ENCODE measurements at places on chromosomes 5 and 9.

DNA sequence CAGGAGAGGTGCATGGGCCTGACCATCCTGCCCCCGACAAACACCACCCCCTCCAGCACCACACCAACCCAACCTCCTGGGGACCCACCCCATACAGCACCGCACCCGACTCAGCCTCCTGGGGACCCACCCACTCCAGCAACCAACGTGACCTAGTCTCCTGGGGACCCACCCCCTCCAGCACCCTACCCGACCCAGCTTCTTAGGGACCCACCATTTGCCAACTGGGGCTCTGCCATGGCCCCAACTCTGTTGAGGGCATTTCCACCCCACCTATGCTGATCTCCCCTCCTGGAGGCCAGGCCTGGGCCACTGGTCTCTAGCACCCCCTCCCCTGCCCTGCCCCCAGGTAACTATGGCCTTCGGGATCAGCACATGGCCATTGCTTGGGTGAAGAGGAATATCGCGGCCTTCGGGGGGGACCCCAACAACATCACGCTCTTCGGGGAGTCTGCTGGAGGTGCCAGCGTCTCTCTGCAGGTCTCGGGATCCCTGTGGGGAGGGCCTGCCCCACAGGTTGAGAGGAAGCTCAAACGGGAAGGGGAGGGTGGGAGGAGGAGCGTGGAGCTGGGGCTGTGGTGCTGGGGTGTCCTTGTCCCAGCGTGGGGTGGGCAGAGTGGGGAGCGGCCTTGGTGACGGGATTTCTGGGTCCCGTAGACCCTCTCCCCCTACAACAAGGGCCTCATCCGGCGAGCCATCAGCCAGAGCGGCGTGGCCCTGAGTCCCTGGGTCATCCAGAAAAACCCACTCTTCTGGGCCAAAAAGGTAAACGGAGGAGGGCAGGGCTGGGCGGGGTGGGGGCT, 4.6 kb downstream of the CEL start:
- DNase-seq, result no peak

DNA sequence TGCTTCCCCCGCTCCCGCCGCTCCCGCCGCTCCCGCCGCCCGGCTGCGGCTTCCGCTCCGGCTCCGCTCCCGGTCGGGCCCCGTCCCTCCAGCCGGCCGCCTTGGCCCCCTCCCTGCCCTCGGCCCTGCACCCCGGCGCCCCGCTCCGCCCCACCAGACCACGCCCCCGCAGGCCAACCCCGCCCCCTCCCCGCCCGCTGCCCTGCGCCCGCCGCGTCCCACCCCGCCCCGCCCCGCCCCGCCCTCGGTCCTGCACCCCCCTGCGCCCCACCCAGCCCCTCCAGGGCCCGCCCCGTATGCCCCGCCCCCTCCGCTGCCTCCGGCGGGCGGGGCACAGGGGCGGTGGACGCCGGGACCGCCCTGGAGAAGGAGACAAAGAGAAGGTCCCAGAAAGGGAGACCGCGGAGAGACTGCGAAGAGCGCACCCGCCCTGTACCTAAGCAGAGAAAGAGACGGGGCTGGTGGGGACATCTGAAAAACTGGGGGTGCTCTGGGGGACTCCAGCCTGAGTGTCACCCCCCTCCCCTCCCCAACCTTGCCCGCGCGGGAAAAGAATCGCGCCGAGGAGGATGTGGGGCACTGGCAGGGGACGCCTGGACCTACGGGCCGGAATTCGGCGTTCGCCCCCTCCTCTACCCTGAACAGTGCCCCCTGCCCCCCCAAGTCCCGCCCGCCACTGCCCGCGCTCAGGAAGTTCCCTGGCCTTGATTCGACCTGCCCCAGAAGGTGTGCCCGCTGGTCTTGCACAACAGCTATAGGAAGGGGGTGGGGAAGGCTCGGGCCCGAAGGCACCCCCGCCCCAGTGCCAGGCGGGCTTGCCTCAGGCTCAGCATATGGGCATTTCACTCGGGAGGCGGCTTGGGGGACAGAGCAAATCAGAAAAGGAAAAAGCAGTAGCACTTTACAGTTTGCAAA, 42.8 kb upstream of the STXBP1 start:
- no peak for DNase-seq

- no peak for DNase-seq
Observed at GRCh38 chr9:88799541-88800328, 191.5 kb upstream of the S1PR3 start.

GRCh38 chr9:14277761-14278160, 36.2 kb downstream of the NFIB start:
- DNase-seq, result no peak

DNA sequence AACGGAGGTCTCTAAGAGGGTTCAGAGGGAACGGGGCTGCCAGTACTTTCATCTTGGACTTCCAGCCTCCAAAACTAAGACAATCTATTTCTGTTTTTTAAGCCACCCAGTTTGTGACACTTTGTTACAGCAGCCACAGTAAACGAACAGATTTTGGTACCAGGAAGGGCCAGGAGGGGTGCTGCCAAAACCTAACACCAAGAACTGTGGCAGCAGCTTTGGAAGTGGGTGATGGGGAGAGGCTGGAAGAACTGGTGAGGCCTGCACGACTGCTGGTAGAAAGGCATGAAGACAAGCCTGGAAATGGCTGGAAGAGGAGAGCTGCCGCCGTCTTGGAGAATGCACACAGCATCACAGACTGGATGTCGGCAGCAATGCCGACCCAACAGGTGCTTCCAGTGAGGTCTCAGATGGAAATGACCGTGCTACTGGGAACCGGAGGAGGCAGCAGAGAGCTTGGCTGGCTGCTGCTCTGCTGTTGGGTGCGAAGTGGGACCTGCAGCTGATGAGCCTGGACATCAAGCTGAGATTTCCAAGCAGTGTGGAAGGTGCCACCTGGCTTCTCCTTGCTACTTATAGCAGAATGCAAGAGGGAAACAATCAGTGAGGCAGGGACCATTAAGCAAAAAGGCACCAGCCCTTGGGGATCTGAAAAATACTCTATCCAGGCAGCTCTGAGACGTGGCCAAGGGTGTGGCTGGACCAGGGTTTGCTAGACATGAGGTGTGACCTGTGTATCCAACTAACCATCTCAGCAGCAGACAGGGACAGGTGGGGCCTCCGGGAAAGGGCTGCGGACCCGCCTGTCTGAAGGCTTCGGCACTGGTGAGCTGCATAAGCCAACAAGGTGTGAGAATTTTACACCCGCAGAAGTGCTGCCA, 4.7 kb upstream of the TMEM210 start:
- no peak for DNase-seq

DNA sequence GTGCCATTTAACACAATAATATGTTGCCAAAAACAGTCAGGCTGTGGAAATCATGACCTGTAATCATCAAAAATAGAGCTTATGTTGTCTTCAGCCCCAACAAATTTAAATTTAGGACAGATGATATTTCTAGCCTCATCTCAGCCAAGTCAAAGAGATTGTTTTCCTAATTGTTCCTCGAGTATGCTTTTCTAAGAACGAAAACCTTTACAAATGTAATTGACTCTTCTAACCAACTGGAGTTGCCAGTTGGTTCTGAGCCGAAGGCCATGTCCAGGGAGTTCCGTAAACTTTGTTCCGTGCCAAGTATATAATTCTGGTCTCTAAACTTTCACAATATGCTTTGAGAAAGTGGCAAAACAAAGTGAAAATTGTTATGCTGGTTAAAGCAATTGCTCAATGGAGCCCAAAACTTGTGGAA, 160.8 kb downstream of the CEMIP2 start:
- DNase-seq, result no peak

DNA sequence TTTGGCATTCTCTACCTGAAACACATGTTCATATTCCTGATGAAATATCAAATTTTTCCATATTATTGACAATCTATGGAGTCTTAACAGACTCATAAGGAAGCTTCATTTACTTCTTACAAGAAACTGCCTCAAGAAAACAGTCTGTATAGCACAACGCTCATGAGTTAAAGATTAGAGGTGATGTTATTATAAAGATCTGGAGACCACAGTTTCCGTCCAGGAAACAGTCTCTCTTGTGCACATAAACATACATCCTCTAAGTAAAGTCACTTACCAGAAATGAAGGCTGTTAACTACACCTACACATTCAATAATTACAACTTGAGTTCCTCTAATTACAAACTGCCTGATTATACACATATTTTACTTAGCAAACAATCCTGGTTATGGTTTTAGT, 86.9 kb downstream of the RAPGEF6 start:
- no peak for DNase-seq

GRCh38 chr9:99365233-99365980, 143.3 kb downstream of the SEC61B start:
- DNase-seq, result no peak

- DNase-seq, result no peak
Observed at GRCh38 chr9:4936823-4937222, 48.2 kb upstream of the JAK2 start.

DNA sequence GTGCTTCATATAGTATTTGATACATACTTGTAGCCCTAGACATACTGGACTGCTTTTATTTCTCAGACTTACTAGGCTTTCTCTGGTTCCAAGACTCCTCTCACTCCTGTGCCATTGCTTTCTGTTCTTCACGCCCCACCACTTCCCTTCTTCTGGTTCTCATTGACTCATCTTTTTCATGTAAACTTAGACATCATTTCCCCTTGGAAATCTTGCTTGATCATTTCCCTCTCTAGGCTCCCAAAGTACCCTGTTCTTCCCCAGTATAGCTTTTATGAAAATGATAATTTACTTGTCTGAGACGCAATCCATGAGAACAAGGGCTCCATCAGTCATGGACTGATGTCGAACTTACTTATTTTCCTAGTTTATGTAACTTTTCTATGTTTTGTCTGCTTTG, 83.5 kb downstream of the TLR4 start:
- DNase-seq, result no peak

- DNase-seq, result no peak
Observed at GRCh38 chr5:10607023-10607665, 43.3 kb downstream of the ANKRD33B start.

DNA sequence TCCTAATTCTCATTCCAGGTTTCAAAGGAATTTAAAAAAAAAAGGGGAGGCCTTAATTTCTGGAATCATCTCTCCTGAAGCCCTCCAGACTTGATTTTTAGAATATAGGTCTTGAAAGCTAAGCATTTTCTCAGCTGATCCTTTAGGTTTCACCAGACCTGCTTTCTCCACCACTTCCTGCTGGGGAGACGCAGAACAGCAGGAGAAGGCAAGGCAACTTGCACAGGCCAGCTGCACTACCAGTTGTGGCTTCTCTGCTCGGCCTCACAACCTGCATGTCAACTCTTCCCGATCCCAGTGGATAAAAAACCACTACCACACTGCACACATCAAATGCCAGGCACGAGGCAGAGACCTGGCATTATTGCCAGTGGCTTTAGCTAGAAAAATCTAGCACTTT, 119.8 kb downstream of the SIL1 start:
- no peak for DNase-seq

GRCh38 chr9:95726756-95727155, 148.7 kb upstream of the ERCC6L2 start:
- DNase-seq, result peak; percentile 14

GRCh38 chr5:128216860-128217531, 133.4 kb downstream of the SLC12A2 start:
- no peak for DNase-seq

DNA sequence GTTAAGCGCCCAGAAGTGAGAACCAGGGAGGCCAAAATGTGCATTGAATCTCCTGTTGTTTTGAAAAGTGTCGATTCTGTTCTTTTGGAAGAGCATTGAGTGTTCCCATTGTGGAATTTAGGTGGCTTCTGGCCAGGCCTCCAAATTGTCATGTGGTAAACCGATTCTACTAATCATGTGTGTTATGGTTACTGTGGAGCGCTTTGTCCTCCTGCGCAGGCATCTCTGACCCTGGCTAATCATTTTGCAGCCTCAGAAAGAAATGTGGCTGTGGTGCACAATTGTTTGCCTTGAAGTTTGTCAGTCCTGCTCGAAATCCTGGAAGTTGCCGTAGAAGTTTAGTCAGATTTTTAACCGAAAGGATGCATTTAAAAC, 121.3 kb downstream of the RASGRF2 start:
- peak; percentile 52 for DNase-seq

GRCh38 chr9:105195259-105195658, 49.2 kb upstream of the SLC44A1 start:
- no peak for DNase-seq

GRCh38 chr5:95022967-95023695, 261.8 kb downstream of the MCTP1 start:
- DNase-seq, result peak; percentile 66

- no peak for DNase-seq
Observed at GRCh38 chr5:19880859-19881436, 107.1 kb downstream of the CDH18 start.

- DNase-seq, result no peak
Observed at GRCh38 chr9:19180991-19181390, 49.5 kb upstream of the DENND4C start.

GRCh38 chr9:27150746-27151406, 41.9 kb downstream of the TEK start:
- DNase-seq, result no peak

GRCh38 chr5:84287951-84288350, 96.7 kb downstream of the EDIL3 start:
- DNase-seq, result no peak

- peak; percentile 30 for DNase-seq
Observed at GRCh38 chr5:136212252-136212721, 19.3 kb upstream of the SMIM32 start.

- no peak for DNase-seq
Observed at GRCh38 chr5:180001136-180001535, 70.4 kb downstream of the RNF130 start.

Data from putamen (tissue), 1 donor.